ENCODE measurements at places on chromosomes 1 and 21.

- DNase-seq: peak; percentile 61
Observed at GRCh38 chr1:155938220-155938627, 3.2 kb upstream of the RXFP4 start.

DNA sequence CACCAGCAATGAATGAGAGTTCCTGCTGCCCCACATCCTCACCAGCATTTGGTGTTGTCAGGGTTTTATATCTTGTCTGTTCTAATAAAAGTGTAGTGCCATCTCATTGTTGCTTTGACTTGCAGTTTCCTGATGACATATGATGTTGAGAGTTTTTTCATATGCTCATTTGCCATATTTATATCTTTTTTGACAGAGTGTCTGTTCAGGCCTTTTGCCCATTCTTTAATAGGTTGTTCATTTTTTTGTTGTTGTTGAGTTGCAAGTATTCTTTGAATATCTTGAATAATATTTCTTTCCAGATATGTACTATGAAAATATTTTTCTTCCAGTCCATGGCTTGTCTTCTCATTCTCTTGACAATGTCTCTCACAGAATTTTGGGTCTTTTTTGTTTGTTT, 111.7 kb upstream of the KCNJ15 start:
- DNase-seq: no peak

DNA sequence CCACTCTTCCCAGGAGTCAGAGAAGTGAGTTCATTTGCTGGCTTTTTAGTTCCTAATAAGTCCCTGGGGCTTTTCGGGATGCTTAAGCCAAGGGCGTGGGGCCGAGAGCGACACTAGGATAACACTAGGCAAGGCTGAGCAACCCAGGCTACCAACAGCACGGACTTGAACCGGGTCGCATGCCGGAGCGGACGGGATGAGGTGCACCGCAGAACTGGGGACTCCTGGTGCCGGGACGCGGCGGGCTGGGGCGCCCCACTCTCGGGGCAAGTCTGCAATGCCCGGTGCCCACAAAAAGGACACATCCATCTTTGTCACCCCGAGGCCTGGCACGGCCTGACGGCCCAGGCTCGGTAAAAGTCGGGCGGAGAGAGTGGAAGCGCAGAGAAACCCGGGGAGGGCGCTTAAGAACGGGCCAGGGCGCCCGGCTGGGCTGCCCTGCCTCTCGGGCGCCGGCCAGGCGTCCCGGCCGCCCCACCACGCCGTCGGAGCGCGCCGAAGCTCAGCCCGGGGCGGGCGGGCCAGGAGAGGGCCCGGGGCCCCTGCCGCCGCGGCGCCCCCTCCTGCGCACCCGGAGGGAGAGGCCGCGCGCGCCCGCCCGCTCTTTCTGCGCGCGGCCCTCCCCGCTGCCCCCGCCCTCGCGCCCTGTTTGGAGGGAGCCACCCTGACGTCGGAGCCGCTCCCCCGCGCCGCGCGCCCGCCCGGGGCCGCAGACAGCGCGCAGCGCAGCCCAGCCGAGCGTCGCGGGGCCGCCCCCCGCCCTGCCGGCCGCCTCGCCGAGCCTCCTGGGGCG, at the start of gene NBL1:
Gene NBL1, plus strand, starts transcription at position 710 of the 793 bp plus-strand sequence. CDS start 10,720 bp downstream, outside the sequence.
- no peak for DNase-seq

- DNase-seq: no peak
Observed at GRCh38 chr1:116664366-116664977, 3.1 kb downstream of the IGSF3 start.

DNA sequence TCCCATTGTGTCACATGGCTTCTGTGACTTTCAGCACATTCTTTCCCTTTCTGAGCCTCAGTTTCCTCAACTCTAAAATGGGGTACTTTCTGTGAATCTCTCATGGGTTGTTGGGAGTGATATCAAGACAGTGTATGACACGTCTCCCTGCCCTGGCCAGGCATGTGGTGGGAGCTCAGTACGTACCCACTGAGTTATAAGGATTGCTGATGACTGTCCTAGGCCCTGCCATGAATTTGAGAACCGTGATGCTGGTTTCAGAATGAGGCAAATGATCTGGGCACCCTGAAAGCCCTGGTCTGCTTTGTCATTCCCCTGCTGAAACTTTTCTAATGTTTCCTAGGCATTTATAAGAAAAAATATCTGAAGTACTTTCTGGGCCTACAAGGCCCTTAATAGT, 3.6 kb downstream of the ZNF362 start:
- no peak for DNase-seq

DNA sequence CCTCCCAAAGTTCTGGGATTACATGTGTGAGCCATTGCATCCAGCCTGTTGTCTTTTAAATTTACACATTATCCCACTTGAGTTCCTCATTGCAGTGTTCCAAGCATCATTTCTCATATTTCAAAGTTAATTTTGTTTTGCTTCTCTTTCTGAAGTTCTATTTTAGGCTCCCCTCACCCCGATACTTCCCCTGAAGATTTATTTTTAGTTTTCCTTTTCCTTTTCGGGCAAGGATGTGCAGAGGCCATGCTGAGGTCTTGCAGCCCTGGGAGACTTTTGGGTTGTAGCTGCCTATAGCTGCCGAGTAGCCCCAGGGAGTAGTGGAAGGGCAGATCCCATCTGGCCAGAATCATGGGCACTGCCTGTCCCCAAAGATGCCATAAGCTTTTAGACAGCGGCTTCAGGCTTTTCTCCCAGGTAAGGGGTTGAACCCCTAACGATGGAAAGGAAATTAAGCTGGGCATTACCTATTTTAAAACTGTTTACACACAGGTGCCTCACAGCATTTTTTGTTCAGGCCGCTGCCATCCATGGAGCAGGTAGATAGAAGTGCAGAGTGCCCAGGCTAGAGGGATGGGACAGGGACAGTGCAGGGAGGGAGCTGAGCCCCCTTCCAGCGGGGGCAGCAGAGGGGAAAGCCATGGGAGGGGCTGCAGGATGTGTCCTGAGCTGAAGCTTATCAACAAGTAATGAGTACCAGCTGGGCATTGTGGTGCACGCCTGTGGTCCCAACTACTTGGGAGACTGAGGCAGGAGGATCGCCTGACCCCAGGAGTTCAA, 15.9 kb downstream of the PSEN2 start:
- DNase-seq: no peak

- no peak for DNase-seq
Observed at GRCh38 chr1:225250432-225250831, 177.4 kb downstream of the LBR start.
